Mesothelial cell of epicardium (in vitro differentiated cells): ENCODE measurements at places on chromosomes 4 and X. TPM values are rescaled to one million over a fixed set of nuclear protein-coding genes. Genes with fewer than 3 reads are reported as not detected.
A peak's percentile ranks its signal among the peaks of the same experiment; 100 is the strongest.

PLXNB3 gene
- total RNA-seq, result 3.6 to 4.3 TPM (median 4.3 TPM) in 3 replicates

GSPT2 gene
- total RNA-seq, result 14.9 to 15.9 TPM (median 15.6 TPM) in 3 replicates

PDLIM3 gene
- total RNA-seq, result 8.4 to 11.2 TPM (median 9.2 TPM) in 3 replicates

STBD1 gene
- 1.7 to 2.2 TPM (median 2.0 TPM) in 3 replicates for total RNA-seq

LEF1 gene
- total RNA-seq, result 72.4 to 76.8 TPM (median 76.6 TPM) in 3 replicates

GRCh38 chrX:113977887-113978286 lies 606.0 kb upstream of the HTR2C start:
- DNase-seq, result no peak
- no peak overlapping the region for H3K27ac ChIP-seq
- H3K27me3 ChIP-seq, result no peaks in the 10 kb centered on the region
- no peak overlapping the region for H3K4me3 ChIP-seq
- no peaks in the 10 kb centered on the region for H3K36me3 ChIP-seq

DNA sequence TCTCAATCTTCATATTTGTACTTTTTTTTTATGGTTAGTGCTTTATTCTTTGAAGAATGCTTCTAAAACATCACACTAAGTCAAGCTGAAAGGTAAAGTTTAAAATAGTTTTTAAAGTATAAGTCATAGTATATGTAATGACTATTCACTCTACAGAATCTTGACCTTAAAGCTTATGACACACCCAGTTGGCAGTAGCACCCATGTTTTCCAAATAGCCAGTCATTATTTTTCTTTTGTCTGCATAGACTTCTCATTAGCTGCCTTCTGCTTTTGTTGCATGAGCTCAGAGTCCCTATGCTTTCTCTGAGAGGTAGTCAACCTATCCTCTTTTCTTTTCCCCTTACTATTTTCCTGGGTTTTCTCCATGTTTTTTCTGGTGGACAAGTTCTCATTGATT lies 231.5 kb downstream of the PCDH18 start:
- no peak overlapping the region for H3K4me3 ChIP-seq
- no peak for DNase-seq
- peak overlapping the region; percentile 5 for H3K27ac ChIP-seq
- no peaks in the 10 kb centered on the region for H3K27me3 ChIP-seq
- no peaks in the 10 kb centered on the region for H3K36me3 ChIP-seq

DNA sequence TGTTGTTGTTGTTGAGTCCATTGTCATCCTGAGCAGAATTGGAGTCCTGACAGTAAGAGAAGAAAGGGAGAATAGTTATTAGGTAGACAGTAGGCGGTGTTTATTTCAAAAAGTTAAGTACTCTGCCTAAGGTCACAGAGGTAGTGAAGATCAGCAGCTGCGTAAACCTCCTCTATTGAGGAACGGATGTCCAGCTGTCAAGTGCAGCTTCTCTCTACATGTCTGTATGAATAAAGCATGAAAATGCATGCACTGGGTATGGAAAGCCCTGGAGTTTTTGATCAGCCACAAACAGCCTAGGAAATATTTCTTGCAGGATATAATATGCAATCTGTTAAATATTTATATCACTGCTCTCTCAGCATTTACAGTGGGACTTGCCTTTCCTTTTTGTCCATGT lies 109.4 kb upstream of the CBLL2 start:
- no peak overlapping the region for H3K27ac ChIP-seq
- peaks cover 2% of the 10 kb centered on the region for H3K36me3 ChIP-seq
- no peak for DNase-seq

- no peak for DNase-seq
- H3K27ac ChIP-seq, result no peak overlapping the region
- H3K36me3 ChIP-seq, result peaks cover 13% of the 10 kb centered on the region
- no peaks in the 10 kb centered on the region for H3K27me3 ChIP-seq
- no peaks in the 10 kb centered on the region for H3K4me1 ChIP-seq
- no peak overlapping the region for H3K4me3 ChIP-seq
Observed at GRCh38 chr4:87354168-87355102, 31.8 kb upstream of the HSD17B13 start.

DNA sequence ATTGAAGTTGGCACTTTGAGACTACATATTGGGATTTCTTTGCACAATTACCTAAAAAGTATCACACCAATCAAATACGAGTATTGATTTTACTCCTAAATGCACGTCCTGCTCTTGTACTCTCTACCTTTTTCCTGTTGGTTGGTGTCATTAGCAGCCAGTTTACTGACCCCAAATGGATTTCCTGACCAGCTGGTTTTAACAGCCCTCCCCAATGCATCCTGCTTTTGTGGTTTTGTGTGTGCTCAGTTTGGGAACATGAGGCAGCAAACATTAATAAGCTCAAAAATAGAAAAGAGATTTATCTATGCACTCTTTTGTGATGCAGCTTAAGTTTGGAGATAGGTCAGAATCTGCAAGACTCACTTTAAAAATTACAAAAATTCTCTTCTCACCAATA lies 230.3 kb downstream of the MAPK10 start:
- peaks cover 12% of the 10 kb centered on the region for H3K4me1 ChIP-seq
- no peak for DNase-seq
- H3K27ac ChIP-seq, result no peak overlapping the region
- no peaks in the 10 kb centered on the region for H3K36me3 ChIP-seq
- no peak overlapping the region for H3K4me3 ChIP-seq

- H3K4me3 ChIP-seq, result peak overlapping the region; percentile 49
- DNase-seq, result no peak
- H3K27ac ChIP-seq, result no peak overlapping the region
- H3K4me1 ChIP-seq, result peaks cover 13% of the 10 kb centered on the region
- no peaks in the 10 kb centered on the region for H3K27me3 ChIP-seq
Observed at GRCh38 chrX:153727123-153727931, 2.7 kb downstream of the ABCD1 start.

GRCh38 chr4:121551271-121551670 lies 145.5 kb downstream of the ANXA5 start:
- no peak overlapping the region for H3K27ac ChIP-seq
- H3K4me1 ChIP-seq, result peaks cover 17% of the 10 kb centered on the region
- no peak overlapping the region for H3K4me3 ChIP-seq
- peaks cover 35% of the 10 kb centered on the region for H3K27me3 ChIP-seq

GRCh38 chr4:156968479-156968984 lies 3.1 kb downstream of the PDGFC start:
- H3K4me3 ChIP-seq, result peak overlapping the region; percentile 91
- H3K27me3 ChIP-seq, result no peaks in the 10 kb centered on the region
- H3K4me1 ChIP-seq, result peaks cover 53% of the 10 kb centered on the region

DNA sequence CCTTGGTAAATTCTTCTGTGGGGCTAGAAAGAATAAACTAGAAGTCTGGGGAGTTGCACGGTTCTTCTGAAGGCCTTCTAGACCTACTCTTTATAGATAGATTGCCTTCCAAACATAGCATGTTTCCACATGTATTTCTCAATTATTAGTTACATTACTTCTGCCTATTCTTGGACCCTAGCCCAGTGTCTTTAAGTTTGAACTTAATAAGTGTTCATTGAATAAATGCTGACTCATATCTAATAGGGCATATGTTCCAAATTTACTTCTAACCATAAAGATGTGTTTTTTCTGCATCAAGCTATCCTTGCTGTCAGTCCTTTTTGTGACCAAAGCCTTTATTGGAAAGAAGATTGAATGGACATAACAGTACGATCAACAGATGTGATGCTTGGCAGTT lies 503.6 kb upstream of the ZFP42 start:
- H3K4me1 ChIP-seq, result peaks cover 6% of the 10 kb centered on the region
- no peak overlapping the region for H3K27ac ChIP-seq
- H3K36me3 ChIP-seq, result peaks cover 9% of the 10 kb centered on the region
- no peak for DNase-seq
- no peaks in the 10 kb centered on the region for H3K27me3 ChIP-seq

GRCh38 chr4:74364652-74365491 lies at the start of gene EREG:
EREG (plus strand) TSS chr4:74365145; CDS start chr4:74365309, 164 bp downstream.
- DNase-seq, result peak; percentile 31
- no peak within 1 kb of the TSS for H3K27ac ChIP-seq
- no peaks in the 10 kb centered on the region for H3K36me3 ChIP-seq
- peaks cover 21% of the 10 kb centered on the region for H3K4me1 ChIP-seq
- H3K27me3 ChIP-seq, result peaks cover 49% of the 10 kb centered on the region

- DNase-seq, result no peak
- H3K27ac ChIP-seq, result peak overlapping the region; percentile 81
Observed at GRCh38 chr4:154516318-154517029, 24.9 kb upstream of the DCHS2 start.

DNA sequence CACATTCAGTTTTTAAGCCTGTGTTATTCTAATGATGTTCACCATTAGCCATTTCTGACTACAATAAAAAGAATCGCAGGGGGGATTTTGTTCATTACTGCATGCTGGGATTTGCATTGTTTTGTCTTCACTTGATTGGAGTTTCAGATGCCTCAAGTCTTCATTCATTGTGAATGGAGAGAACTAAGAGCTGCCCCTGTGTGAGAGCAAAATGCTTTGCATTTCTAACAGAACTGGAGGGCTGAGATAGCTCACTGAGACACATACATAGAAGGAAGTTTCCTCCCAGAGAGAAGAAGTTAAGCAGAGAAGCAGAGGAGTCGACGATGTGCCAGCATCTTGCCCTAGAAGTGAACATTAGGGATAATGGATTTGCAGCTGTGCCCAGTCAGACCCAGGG lies 113.5 kb upstream of the GATB start:
- no peak for DNase-seq
- H3K4me1 ChIP-seq, result no peaks in the 10 kb centered on the region
- no peak overlapping the region for H3K27ac ChIP-seq
- H3K27me3 ChIP-seq, result no peaks in the 10 kb centered on the region
- H3K36me3 ChIP-seq, result no peaks in the 10 kb centered on the region

DNA sequence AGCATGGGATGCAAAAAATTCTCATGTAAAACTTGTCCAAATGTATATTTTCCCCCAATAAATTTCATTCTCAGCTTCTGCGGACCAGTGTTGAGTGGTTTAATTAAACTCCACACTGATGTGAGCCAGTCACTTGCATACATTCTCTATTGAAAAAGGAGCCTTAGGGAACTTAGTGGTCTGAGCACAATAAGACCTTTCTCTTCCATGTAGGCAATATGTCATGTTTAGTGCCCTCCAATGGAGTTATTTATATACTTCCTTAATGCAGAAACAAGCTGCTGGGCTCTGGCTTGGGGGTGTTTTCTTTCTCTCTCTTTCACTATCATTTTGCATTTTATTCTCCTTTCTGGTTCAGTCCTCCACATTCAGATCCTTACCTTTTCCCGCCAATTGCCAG lies 196.9 kb downstream of the ANAPC10 start:
- no peaks in the 10 kb centered on the region for H3K27me3 ChIP-seq
- no peak overlapping the region for H3K27ac ChIP-seq
- no peak overlapping the region for H3K4me3 ChIP-seq
- DNase-seq, result no peak

GRCh38 chrX:111127038-111127437 lies 31.0 kb downstream of the PAK3 start:
- no peak overlapping the region for H3K4me3 ChIP-seq
- H3K27me3 ChIP-seq, result no peaks in the 10 kb centered on the region
- H3K36me3 ChIP-seq, result no peaks in the 10 kb centered on the region
- DNase-seq, result no peak

DNA sequence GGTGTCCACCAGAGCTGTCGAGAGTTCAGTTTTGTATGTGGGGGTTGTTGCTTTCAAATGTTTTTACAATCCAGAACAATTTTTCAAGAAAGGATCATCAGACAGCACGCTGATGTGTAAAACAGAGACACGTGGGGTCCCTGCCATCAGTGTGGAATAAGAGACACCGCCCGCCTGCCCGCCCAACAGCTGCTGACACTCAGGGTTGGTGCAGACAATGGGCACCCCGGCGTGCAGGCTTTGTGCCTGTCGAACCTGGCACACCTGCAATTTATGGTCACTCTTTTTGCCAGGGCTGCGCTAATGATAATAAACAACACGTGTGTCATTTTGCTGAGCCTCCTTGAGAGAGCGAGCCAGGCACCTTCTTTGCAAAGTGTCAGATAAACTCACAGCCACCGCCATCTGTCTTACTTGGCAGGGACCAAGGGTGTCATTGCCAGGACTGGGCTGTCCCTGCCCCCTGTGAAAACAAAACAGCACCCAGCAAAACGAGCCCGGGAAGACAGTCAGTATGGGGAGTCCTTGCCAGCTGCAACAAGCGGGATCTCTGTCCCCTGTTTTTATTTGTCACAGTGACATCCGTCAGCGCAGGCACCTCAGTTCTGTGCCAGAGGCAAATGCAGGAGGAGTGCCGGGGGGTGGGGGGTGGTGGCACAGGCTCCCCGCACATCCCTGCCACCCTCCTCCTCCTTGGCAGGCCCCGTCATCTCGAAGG lies 69.1 kb downstream of the PSAPL1 start:
- peaks cover 21% of the 10 kb centered on the region for H3K27me3 ChIP-seq
- H3K36me3 ChIP-seq, result no peaks in the 10 kb centered on the region
- no peak overlapping the region for H3K27ac ChIP-seq
- no peak overlapping the region for H3K4me3 ChIP-seq
- no peak for DNase-seq

DNA sequence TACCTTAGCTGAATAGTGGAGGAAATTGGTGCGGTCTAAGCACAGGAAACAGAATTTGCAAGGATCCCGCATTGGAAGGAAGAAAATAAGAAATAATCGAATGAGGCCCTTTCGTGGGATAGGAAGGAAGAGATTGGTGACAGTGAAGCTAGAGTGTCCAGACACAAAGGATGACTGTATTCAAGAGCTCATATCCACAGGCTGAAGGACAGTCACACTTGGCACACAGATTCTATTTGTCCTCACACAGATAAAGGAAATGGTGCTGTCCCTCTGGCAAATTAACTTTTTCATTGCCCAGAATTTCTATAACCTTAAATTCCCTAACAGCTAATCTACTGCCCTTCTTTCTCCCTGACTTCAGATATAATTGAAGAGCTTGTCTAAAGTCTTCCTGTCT lies 2188.9 kb upstream of the TENM3 start:
- no peak for DNase-seq
- peaks cover 12% of the 10 kb centered on the region for H3K4me1 ChIP-seq
- no peak overlapping the region for H3K4me3 ChIP-seq
- H3K27me3 ChIP-seq, result peaks cover 29% of the 10 kb centered on the region

- DNase-seq, result no peak
- H3K4me3 ChIP-seq, result peak overlapping the region; percentile 54
- H3K27me3 ChIP-seq, result peaks cover 38% of the 10 kb centered on the region
- no peaks in the 10 kb centered on the region for H3K36me3 ChIP-seq
- H3K27ac ChIP-seq, result no peak overlapping the region
Observed at GRCh38 chr4:2393353-2394270, 24.8 kb downstream of the ZFYVE28 start.

- H3K4me3 ChIP-seq, result no peak overlapping the region
- no peaks in the 10 kb centered on the region for H3K27me3 ChIP-seq
- no peak for DNase-seq
- no peaks in the 10 kb centered on the region for H3K36me3 ChIP-seq
Observed at GRCh38 chrX:6449946-6450345, 85.0 kb downstream of the VCX3A start.

- no peak for DNase-seq
- H3K36me3 ChIP-seq, result no peaks in the 10 kb centered on the region
- peaks cover 6% of the 10 kb centered on the region for H3K4me1 ChIP-seq
- no peak overlapping the region for H3K27ac ChIP-seq
Observed at GRCh38 chrX:46572340-46572936, 1.1 kb upstream of the CHST7 start.

DNA sequence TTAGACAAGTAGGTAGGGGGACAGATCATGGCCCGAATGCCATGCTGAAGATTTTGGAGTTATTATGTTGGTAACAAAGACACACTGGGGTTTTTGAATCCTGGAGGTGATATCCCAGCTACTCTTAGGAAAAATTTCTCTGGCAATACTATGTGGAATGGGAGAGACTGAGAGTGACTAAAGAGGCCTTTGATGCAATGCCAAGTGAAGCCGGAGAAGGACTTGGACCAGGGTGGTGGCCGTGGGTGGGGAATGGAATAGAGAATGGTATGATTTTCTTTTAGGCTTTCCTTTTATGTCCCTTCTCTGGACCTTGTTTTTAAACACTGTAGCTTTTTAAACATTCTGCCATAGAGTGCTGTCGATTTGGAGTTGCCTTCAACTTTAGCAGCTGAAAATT lies 141.6 kb downstream of the DCLK2 start:
- H3K4me1 ChIP-seq, result peaks cover 35% of the 10 kb centered on the region
- H3K4me3 ChIP-seq, result no peak overlapping the region
- peaks cover 21% of the 10 kb centered on the region for H3K36me3 ChIP-seq
